GM03348 (cell line): ENCODE measurements at places on chromosomes 7 and 10.
A peak's percentile ranks its signal among the peaks of the same experiment; 100 is the strongest.

GRCh38 chr10:71810048-71810750 lies 36.9 kb upstream of the VSIR start:
- no peak for DNase-seq

GRCh38 chr10:17872191-17873091 lies 63.3 kb downstream of the MRC1 start:
- no peak for DNase-seq

GRCh38 chr7:45401851-45402250 lies 172.3 kb upstream of the ADCY1 start:
- DNase-seq: no peak

GRCh38 chr7:33091111-33091531 lies 18.1 kb downstream of the RP9 start:
- DNase-seq: no peak

DNA sequence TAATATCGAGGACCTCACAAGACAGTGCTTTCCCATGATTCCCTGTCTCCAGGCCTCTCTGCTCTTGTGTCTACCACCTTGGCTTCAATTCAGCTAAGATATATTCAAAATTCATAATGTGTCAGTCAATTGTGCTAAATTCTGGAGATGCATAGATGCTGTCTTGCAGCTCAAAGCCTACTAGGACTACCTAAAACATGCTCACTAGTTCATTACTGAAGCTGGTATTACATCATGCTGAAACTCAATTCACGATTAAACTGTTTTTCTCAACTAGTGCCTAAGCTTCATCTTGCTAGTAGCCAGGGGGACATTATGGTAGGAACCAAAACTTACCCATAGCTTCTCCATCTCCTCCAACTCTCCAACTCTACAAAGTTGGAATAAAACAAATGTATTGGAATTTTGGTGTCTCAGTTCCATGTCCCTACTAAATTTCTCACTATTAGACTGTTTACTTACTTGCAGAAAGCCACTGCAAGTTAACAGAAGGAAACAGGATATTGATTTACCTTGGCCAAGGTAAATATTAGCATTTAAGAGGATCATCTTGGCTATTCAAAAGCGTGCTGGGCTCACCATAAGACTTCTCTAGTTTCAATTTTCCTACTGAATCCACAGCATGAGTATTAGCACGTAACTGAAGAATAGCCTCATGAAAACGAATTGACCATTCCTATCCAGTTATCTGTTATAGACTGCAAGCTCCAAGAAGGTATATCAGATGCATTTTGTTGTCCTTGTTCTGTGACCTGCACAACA lies 53.6 kb downstream of the CREB3L2 start:
- no peak for DNase-seq

- DNase-seq: no peak
Measured at GRCh38 chr10:122829454-122829853, 16.2 kb downstream of the CUZD1 start.

DNA sequence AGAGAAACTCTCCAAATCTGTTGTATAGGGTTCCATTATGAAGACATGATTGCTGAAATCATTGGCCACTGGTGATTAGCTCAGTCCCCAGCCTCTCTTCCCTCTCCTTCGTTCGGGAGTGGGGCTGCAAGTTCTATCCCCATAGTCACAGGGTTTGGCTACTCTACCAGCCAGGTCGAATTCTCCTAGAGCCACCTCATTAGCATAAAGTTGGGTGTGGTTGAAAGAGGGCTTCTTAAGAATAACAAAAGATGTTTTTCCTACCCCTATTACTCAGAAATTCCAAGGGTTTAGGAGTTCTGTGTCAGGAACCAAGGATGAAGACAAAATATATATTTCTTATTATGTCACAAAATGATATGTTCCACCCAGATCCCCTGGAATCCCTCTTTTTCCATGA lies 166.2 kb upstream of the YAE1 start:
- DNase-seq: no peak

- no peak for DNase-seq
Measured at GRCh38 chr7:24325708-24326107, 41.7 kb downstream of the NPY start.

GRCh38 chr10:82212753-82213152 lies 337.8 kb downstream of the NRG3 start:
- no peak for DNase-seq

GRCh38 chr7:154406312-154406711 lies 354.1 kb downstream of the DPP6 start:
- no peak for DNase-seq

DNA sequence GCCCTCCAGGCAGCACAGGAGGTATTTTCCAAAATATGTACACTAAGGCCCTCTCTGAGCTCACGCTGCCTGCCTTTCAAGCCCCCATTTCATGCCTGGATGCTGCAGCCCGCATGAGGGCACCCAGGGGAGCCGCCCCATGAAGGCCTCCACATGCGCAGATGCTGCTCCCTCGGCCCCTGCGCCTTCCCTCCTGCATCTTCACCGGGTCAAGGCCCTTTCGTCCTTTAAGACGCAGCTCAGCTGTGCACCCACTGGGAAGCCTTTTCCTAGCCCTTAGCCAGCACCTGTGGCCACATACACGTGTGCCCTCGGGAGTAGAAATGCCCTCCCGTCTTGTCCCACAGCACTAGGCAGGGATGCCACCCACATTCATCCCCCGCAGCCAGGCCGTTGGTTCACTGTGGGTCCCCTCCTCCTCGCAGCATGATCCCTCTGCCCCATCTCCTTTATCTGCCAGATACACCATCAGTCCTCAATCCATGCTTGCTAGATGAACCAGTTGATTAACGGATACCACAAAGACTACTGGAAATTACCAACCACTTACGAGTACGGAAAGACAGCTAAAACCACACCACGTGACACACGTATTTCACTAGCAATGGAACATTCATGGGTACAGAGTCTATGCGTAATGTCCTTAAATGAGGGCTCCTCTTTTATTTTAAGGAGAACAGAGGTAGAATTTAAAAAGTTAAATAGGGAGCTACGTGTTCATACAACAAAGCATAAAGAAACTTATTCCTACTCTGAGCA lies 278.0 kb downstream of the TNS3 start:
- DNase-seq: no peak

- peak; percentile 57 for DNase-seq
Measured at GRCh38 chr7:100584683-100585510, 1.0 kb downstream of the LRCH4 start.
